Uterus (tissue), 4 donors: ENCODE measurements at places on chromosomes 1 and 21.

DNA sequence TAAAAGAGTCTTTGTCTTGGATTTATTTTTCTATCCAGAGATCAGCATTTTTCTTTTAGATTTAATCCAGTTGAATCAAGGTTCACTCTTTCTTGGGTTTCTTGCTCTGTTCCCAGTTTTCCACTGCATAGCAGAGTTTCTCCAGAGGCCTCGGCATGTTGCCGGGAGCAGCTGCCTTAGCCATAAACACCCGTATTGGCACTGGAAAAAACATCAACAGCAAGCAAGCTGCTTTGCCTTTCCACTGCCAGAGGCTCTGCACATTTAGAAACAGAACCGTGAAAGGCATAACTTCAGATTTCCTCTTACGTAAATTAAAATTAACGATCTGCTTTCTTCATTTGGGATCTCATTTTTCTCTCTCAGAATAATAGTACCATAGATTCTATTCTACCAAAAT lies 181.8 kb upstream of the L1TD1 start:
- DNase-seq: peak; percentile 68

DNA sequence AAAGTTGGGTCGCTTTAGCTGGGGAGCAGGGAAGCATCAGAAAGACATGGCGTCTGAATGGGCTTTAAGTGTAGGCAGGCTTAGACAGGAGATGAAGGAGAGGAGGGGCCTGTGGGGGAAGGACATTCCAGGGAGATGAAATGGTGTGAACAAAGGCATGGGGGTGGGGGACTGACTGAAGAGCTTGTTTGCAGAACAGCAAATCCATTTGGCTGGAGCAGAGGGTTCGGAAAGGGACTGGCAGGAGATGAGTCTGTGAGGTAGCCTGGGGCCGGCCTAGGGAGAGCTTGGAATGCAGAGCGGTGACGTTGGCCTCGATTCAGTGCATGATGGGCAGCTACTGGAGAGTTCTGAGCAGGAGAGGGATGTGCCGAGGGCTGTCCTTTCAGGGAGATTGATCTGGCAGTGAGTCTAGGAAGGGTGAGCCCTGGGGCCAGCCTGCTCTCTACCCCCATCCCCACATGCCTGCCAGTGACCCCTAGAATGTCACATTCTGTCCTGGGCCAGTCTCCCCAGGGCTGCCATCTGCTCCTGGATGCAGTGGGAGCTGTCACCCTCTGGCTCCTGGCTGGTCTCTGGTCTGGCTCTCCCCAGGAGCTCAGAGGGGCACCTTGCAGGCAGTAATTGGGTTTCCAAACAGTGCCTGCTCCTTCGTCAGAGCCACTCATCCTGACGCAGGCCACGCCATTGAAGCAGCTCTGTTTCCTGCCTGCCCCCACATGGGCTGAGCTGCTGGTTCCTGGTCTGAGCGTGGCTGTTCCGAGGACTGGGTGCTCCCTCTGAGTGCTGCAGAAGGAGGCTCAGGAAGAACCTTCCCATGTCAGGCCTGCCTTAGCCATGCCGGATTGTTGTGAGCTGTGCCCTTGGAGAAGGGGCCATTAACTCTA lies 22.3 kb upstream of the TMEM222 start:
- DNase-seq: peak; percentile 88

DNA sequence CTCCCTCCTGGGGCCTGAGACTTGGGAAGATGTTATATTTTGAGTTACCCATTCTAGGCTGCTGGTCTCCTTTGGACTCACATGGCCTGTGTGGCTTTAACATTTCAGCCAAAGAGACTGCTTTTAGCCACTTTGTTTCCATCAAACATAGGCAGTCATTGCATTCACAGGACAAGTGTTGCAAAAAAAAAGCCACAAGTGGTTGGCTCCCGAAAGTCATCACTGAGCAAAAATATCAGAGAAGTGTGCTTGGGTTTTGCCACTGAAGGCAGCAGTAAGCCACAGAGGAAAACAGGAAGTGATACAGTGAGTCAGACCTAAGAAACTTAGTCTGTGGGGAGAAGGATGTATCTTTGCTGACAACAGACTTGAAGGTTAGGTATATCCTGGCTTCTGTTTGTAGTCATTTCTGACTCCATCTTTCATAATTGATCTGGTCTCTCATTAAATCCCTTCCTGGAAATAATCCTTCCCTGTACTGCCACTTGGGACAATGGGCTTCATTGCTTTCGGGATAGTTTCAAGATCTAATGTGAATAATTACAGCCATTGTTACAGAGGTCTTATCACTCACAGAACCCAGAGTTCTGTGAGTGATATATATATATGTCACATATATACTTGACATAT lies 80.9 kb downstream of the COLGALT2 start:
- no peak for DNase-seq

GRCh38 chr1:103416681-103417286 lies 108.7 kb upstream of the RNPC3 start:
- DNase-seq: no peak

DNA sequence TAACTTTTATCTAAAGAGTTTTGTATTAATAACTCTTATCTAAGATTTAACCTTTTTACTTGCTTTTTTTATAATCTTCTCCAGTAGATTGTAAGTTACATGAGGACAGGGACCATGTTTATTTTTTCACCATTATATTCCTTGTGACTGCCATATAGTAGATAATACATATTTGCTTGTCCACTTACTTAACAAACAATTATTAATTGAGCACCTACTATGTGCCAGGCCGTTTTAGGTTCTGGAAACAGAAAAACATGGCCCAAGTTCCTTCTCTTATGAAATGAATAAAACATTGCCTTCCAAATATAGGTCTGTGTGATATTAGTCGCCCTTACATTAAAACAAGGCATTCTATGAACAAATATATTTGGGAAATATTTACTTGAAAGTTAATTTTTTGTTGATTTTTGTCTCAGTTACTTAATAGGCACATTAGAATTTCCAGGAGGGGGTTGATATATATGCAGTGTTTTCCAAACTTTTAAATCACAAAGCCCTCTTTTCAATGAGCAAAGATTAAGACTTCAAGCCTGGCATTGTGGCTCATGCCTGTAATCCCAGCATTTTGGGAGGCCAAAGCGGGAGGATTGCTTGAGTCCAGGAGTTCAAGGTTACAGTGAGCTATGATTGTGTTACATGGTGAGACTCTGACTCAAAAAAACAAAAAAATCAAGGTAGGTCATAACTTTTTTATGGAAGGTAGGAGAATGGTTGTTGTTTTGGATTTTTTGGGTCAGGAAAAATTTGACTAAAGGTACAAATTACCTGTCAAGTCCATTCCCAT lies 22.7 kb downstream of the CDKN2C start:
- no peak for DNase-seq

DNA sequence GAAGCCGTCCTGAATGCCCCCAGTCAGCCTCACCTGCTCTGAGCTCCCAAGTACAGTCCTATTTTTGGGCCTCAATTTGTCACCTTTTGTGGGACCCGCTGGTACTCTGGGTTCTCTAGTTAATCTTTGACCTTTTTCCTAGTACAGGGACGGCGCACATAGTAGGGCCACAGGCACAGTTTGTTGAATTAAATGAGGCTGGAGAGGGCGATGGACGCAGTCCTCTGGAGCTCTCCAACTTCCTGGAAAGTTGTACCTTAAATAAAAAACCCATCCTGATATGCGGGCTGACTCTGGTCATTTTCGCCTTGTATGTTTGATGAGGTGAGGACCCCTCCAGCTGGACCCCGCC lies 4.8 kb downstream of the FAM110D start:
- no peak for DNase-seq

DNA sequence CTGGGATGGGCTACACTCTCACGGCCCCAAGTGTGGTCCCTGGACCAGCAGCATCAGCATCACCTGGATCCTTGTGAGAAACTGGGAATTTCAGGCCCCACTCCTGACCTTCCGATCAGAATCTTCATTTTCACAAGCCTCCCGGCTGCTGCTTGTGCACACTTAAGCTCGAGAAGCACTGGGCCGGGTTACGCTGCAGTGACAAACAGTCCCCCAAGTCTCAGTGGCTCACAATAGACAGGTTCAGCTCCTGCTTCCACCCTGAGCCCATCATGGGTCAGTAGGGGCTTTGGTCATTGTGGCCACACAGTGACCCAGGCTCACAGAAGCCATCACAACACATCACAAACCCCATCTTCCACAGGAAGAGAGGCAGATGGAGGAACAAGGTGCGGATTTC lies 63.5 kb downstream of the FHAD1 start:
- no peak for DNase-seq

DNA sequence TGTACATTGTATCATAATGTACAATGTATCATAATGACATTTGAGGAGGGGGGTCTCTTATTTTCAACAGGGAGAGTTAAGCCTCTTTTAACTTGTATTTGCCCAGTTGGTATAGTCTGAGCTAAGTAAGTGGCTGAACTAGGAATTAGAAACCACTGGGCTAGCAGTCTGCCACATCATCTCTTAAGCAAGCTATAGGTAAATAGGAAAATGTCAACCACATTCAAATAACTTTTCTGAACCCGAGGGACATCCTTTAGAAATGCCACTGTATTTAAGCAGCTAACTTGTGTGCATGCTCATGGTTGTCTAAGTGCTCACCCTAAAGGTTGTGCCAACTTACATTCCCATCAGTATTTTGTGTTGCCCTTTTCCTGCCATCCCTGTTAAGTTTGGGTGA lies 35.5 kb upstream of the ASB17 start:
- no peak for DNase-seq

DNA sequence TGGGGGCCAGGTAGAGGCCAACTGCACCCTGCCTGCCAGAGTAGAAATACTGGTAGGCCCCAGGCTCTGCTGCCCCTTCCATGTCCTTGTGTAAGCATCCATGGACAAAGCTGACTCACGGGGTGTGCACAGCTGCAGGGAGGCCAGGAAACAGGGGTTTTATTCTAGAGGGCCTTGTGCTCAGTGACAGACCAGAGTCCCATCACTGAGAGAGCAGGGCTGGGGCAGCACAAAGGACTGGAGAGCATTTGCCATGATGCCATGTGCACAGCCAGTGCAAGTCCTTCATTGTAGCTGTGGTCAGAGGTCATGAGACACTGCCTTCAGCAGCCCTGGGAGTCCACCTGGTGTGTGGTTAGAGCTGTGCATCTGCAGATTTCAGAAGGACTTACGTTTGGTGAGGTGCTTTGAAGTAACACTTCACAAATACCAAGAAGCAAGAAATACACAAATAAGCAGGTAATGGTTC lies 8.1 kb downstream of the ARF1 start:
- no peak for DNase-seq

- no peak for DNase-seq
Observed at GRCh38 chr1:6179564-6180175, 451 bp downstream of the CHD5 start.

DNA sequence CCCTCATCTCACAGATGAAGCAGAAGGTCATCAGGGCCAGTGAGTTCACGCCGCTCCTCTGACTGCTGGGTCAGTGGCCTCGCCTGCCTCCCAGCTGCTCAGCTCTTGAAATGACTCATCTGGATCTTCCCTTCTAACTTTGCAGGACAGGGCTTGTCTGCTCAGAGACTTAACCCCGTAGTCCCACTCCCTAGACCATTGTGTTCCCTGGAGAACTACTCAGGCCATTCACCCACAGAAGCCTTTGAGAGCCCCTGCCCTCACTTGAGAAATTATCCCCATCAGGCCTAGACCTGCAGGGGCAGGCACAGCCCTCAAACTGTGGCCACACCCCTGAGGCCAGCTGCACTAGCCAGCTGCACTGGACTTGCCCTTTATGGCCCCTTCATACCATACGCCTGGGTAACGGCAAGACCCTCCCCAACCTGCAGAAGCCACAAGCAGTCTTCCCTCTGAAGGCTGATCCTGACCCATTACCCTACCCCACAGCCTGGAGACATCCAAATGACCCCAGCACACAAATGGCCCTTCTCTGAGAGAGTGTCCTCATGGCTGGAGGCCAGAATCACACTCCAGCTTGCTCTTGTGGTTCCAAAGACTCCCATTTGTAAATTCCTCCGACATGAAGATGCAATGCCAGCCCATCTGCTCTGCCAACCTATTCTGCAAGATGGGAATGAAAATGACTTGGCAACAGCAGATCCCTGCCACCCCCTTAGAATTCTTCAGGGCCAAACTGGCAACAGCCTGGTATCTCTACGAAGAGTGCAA lies 33.2 kb downstream of the RCSD1 start:
- no peak for DNase-seq

- DNase-seq: no peak
Observed at GRCh38 chr1:201346337-201346939, 31.0 kb downstream of the TNNT2 start.
